Muscle of back (tissue), 13 donors: ENCODE measurements at places on chromosomes 5 and 9.

DNA sequence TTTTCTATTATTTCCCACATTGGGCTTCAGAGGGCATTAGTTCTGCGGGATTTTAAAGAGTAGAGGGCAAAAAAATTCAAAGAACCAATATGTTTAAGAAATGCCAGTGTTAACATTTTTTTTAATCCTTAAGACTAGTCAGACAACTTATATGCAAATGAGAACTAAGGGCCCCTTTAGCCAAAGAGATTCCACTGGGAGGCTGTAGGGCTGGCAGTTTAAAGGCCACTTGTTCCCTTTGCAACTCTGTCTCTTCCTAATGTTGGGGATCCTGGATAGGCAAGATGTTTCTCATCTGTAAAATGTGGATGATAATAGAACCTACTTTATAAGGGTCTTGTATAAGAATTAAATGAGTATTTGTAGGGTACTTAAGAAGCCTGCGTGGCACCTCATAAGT, 1395.9 kb downstream of the PTPRD start:
- DNase-seq, result no peak

DNA sequence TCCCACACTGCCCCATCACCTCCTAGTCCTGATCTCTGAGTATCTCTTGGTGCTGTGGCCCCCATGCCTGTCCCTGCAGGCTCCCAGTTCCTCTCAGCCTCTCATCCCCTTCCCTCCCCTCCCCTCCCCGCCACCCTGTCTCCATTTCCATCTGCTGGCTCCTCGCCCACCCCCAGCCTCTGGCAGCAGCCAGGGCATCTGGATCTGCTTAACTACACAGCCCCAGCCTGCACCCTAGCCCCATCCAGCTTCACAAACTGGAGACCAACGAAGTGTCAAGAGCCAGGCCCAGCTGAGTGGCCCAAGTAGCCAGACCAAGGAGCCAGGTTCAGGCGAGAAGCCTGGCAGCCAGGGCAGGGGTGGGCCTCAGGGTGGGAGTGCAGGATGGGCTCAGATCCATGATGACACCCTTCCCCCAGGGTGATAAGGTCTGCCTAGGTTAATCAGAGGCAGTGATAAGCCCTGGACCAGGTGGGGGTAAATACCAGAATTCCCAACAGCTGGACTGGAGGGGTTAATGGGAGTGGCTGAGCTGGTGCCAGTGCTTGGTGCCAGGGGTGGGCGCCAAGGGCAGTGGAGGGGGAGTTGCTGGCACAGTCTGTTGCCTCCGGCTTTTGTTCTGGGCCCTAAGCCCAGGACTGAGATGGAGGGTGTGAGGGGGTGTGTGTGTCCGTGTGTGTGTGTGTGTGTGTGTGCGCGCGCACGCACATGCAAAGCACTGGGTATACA, 2.5 kb downstream of the IL11RA start:
- peak; percentile 84 for DNase-seq

- DNase-seq, result no peak
These were observed 488.5 kb downstream of the NR2F1-AS1 start for GRCh38 chr5:93092349-93093105.

DNA sequence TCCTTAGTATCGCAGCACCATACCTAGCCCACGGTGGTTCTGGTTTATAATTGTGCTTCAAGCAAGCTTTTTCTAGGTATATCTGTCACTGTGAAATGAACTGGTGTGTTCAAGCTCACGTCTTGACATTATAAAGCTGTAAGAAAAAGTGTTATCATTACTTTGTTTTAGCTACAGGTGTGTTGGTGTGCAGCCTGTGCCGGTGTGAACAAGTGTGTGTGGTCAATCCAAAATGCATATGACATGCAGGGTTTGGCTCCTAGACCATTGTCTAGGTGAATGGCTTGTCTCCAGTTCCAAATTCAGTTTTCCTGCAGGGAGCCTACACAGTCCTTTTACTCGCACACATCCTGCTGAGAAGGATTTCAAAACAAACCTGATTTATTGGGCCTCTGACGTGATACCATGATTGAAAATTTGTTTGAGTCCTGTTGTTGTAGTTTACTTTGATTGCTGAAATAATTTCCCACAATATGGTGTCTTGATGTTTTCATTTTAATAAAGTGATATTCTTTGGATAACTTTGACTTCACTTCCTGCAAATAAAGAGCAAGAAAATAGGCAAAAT, 3.7 kb downstream of the LSM11 start:
- no peak for DNase-seq

GRCh38 chr5:135122797-135123196, 88.8 kb upstream of the PITX1 start:
- no peak for DNase-seq

DNA sequence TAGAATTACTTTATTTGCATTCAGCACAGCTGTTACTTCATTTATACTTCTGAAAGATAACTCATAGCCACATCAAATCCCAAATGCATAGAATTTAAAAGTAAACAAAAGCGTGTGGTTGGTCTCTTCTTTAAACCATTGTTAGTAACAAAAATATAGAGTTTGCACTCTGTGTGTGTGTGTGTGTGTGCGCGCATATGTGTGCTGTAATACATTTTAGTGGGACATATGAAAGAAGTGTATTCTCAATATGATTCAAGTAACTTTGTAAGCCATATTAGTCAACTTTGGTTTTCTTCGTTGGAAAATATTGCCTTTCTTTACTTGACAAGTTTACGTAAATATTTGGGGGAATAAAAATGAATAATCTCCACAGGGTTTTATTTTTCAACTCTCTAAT, 106.1 kb upstream of the PRRC1 start:
- DNase-seq, result no peak

- DNase-seq, result no peak
These were observed 935.7 kb upstream of the NUDT12 start for GRCh38 chr5:104498281-104498680.

GRCh38 chr9:130039528-130040147, 3.4 kb downstream of the FNBP1 start:
- no peak for DNase-seq

DNA sequence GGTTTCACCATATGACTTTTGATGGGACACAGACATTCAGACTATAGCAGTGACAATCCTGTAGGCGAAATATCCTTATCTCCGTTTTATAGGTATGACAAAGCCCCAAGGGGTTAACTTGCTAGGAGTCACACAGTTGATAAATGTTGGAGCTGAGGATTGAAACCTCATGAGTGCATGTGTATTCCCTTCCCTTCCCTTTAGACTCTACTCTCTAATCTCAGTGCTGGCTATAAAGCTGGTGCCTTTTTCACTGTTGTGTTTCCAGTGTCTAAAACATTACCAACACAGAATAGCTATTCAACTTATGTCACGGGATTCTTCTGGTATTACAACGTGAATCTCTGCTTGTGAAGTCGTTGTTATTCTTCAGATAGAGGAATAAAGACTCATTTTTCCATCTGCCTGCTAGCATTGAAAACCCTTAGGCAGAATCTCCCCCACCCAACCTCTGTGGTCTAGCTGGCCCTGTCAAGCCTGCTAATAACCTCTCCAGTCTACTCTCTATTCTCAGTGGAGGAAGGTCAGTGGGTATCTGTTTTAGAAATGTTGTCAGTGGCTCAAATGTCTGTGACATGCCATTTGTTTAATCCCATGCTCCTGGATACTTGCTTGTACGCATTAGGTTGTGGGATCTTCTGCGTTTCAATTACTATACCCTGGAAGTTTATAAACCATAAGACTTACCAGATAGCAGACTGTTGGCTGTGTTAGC, 121.2 kb downstream of the TLE4 start:
- no peak for DNase-seq

GRCh38 chr5:51159164-51159563, 224.1 kb upstream of the ISL1 start:
- no peak for DNase-seq

GRCh38 chr5:101143526-101143925, 240.4 kb upstream of the ST8SIA4 start:
- no peak for DNase-seq

DNA sequence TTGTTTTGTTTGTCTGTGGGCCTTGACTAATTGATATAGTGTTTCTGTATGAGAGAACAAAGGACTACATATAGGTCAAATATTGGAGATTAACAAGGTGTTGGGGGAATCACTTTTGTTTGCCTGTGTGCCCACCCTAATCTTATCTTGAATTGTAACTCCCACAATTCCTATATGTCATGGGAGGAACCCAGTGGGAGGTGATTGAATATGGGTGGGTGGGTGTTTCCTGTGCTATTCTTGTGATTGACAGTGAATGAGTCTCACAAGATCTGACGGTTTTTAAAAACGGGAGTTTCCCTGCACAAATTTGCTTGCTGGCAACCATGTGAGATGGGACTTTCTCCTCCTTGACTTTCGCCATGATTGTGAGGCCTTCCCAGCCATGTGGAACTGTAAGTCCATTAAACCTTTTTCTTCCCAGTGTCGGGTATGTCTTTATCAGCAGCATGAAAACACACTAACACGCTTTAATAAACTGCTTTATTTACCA, 64.9 kb upstream of the HSPB3 start:
- no peak for DNase-seq

GRCh38 chr9:110650991-110651411, 17.6 kb upstream of the MUSK start:
- peak; percentile 92 for DNase-seq

DNA sequence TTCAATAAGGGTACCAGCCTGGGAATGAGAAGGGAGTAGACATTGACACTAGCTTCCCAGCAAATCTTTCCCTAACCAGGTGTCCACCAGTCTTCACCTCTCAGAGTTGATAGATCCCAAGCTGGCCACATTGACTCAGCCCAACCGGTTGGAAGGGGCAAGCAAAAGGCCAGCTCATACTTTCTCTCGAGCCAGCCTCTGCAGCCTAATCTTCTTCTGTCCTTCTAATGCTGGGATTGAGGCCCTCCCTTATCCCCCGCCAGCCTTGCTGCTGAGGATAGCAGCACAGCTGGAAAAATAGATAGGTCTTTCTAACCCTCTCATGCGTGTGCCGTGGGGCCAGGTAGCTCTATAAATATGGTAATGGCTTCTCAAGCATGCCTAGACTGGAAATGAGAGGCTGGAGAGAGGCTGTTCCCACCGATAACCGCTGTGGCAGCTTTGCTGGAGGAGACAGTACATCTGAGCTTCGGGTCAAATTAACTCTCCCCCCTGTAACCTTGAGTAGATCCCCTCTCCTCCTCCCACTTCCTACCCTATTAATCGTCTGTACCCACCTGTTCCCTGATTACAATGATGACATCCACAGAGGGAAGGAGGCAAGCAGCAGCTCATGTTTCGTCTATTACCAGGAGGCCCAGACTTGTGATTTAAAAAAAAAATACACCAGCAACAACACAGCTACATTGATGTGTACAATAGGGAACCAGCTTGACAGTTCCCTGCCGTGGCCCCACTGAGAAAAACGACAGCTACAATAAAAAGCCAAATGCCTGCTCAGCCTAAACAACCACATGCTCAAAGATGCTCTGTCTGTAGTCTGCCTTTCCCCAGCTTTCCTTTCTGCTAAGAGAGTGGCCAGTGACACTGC, 219.9 kb upstream of the BRINP1 start:
- DNase-seq, result no peak

GRCh38 chr9:24832307-24832706, 286.6 kb upstream of the IZUMO3 start:
- DNase-seq, result peak; percentile 0

- no peak for DNase-seq
These were observed 439.3 kb upstream of the DAB2 start for GRCh38 chr5:39863926-39864552.

- no peak for DNase-seq
These were observed 95.6 kb upstream of the ZNF608 start for GRCh38 chr5:124841829-124842712.

GRCh38 chr5:2897276-2897961, 145.9 kb upstream of the IRX2 start:
- DNase-seq, result no peak

- DNase-seq, result no peak
These were observed 46.2 kb upstream of the FCN2 start for GRCh38 chr9:134834217-134834956.

DNA sequence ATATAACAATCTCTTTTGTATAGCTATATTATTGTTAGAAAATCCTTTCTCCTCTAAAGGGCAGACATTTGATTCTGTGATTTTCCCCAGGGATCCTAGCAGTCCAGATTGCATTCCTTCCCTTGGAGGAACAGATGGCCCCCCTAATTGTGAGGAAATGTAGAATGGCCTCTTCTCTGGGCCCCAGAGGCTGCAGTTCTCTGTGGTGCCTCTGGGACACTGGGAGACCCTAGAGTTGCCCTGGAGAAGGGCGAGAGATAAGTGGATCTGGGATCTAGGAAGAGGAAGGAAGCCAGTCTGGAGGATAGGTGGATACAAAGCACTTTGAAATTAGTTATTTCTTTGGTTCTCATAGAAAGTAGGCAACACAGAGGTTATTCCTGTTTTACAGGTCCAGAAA, 1.9 kb upstream of the HINT2 start:
- DNase-seq, result no peak

DNA sequence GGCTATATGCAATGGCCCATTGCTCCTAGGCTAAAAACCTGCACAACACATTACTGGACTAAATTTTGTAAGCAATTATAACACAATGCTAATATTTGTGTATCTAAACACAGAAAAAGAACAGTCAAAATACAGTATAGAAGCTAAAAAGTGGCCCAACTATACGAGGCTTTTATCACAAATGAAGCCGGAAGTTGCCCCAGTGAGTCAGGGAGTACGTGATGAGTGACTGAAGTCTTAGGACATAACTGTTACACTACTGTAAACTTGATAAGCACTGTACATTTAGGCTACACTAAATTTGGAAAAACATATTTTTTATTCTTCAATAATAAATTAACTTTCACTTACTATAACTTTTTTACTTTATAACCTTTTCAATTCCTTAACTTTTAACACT, 105.2 kb upstream of the PRR16 start:
- DNase-seq, result no peak

- DNase-seq, result no peak
These were observed 746.3 kb downstream of the CDH18 start for GRCh38 chr5:19241690-19242089.
